Left kidney (tissue), 8 donors: ENCODE measurements at places on chromosomes 13 and 19.

DNA sequence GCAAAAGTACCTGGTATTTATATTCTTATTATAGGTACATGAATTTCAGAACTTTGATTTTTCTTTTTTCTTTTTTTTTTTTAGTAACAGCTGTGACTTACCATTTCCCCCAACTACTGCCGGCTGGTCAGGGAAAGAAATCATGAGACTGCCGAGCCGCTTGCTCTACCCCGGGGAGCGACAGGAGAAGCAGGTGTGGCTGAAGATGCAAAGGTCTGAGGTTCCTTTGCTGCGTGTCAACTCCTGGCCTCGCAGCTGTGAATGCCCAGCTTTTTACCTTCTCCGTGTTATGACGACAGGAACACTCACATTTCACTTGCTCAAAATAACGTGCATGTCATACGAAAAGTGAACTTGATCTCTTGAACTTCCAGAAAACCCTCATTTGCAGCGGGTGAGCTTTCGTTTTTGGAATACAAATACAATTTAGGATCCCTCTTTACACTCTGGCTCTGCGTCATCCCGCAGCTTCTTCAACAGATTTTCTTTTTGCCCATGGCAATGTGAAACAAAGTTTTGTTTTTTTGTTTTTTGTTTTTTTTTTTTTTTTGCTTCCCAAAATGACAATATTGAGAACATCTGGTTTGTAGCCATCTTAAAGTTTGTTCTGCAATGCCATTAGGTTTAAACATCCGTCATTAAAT is 117.9 kb downstream of the EFNB2 start:
- DNase-seq = no peak

DNA sequence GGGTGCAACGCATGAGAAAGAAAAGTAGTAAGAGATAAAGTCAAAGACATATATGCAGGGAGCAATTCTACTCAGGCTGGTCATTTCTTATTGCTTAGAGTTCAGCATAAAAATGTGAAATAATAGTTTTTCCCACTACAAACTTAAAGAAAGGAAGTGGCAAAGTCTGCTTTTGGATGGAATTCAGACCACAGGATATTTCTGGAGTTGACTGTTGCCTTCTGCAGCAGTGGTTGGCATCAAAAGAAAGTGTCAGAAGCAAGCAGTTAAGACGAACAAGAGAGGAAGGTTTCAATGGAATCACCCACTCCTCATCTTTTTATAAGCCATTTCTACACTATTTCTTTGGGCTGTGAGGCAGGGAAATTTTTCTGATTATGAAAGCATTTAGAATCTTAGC is 36.2 kb upstream of the TRPC4 start:
- no peak for DNase-seq

DNA sequence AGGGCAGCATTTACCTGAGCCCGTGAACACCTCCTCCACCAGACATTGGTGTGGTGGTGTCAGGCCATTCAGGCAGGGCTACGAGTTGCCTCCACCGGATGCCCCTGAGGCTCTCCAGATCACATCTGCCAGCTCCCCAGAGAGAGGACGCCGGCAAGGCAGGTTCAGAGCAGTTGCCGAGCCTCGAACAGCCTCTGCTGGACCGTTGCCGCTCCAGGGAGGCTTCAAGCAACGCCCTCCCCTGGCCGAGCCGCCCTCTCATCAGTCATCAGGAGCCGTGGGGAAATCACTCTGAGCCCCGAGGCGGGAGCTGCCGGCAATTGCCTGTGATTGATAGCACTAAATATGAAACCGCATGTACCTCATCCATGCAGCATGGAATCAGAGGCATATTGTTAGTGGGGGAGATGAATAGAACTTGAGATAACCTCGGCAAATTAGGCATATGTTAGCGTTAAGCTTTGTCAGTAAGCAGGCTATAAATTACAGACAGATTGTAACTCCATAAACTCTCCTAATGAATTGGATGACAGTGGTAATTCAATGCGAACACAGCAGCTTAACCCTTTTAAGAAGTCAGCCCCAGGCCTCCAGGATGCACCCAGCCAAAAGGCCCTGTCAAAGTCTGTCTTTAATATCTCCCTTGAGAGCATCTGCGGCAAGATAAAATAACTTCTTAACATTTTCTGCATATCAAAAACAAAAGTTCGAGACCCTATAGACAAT is 29.8 kb upstream of the SPACA7 start:
- peak; percentile 34 for DNase-seq

DNA sequence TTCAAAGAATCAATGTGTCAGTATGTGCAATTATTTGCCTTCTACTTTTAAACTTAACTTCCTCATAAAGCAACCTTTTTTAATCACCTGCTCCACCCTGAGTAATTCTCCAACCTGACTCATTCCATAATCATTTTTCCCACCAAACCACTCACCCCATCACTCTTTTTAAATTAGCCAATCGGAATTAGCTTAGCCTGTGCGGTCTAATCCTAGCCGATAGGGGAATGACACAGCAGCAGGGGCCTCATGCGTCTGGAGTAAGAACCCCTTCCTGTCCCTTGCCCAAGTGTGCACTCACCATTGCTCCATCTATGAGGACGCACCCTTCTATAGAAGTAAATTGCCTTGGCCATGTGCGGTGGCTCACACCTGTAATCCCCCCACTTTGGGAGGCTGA is 27.4 kb upstream of the ZNF83 start:
- no peak for DNase-seq

DNA sequence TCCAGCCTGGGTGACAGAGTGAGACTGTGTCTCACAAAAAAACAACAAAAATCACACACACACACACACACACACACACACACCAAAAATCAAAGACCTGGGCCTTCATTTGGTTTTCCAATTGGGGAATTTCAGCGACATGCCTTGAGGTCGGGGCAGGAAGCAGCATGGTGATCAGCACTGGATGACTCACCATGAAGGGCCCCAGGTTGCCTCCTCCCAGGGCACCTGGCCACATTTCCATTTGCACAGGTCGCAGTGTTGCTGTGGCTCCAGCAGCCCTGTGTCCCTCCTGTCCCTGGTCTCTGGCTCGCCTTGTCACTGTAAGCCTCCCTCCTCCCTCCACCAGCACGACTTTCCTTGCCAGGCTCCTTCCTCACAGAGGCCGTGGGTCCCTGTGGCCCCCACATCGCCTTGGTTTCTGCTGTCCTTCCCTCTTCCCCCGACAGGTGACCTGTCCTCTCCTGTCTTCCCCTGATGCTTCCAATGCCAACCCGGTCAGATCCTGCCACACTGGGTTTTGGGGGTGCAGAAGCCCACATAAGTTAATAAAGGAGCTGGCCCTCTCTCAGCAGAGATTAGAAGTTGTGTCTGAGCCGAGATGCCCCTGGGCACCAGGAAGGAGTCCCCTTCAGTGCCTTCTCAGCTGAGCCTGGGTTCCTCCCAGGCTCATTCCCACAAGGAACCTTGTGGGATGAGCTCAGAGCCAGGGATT is 66.7 kb downstream of the GPR12 start:
- no peak for DNase-seq

- DNase-seq = peak; percentile 68
Measured at GRCh38 chr19:50214699-50215543, 11.5 kb downstream of the MYH14 start.

DNA sequence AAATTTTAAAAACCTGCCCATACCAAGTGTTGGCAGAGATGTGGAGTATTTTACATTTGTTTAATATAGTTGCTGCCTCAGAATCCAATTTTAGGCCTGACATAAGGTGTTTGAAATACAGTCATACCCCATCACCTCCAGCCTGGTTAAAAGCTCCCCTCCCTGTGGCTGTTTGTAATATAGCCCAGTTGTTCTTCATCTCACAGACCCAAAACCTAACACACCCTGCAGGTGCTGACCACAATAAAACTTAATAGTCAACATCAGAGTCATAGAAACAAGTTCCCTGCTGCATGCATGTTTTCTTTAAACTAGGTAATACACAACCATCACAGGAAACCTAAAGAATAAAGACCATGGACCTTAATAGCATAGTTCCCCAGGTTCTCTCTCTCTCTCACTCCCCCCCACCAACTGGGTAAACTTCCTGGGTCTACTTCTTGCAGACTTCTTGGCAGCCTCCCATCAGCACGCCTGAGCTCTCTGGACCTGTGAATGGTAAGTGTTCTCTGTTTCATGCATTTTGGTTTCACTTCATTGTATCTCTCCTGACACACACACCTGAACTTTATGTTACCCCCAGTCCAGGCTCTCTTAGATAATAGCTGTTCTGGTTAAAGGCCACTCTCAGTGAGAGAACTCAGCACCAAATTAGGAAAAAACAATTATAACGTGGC is 1369.9 kb downstream of the EFNB2 start:
- no peak for DNase-seq

DNA sequence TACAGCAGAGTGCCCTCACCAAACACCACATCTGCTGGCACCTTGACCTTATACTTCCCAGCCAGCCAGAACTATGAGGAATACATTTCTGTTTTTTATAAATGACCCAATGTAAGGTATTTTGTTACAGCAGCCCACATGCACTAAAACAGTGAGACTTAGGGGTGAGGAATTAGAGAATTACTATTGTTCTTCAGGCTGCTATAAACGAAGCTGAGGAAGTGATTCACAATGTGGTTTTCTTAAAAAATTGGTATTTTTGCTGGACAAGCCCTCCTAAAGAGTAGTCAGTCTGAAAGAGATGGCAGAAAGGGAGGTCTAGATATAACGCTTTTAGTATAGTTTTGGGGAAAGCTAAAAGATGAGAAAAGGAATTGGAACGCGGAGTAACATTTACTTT is 101.0 kb downstream of the SLITRK6 start:
- DNase-seq = no peak

GRCh38 chr13:114249077-114249476 is 14.4 kb downstream of the CDC16 start:
- DNase-seq = no peak

- DNase-seq = no peak
Measured at GRCh38 chr19:23437901-23438300, 42.6 kb upstream of the ZNF91 start.

DNA sequence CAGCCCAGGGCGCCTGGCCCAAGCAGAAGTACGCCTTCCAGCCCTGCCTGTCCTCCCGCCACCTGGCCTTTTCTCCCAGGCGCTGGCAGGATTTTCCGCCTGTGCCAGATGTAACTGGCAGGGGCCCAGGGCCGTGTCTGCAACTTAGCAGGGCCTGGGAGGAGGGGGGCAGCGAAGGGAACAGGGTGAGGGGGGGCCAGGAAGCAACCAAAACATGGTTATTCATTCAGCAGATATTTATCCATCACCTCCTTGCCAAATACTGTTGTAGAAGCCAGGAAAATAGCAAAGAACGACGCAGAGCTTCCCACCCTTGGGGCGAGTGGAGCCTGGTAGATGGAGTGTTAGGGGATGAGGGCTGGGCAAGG is 5.6 kb downstream of the TLE6 start:
- DNase-seq = no peak

GRCh38 chr19:46303691-46304397 is 7.0 kb downstream of the HIF3A start:
- peak; percentile 78 for DNase-seq

DNA sequence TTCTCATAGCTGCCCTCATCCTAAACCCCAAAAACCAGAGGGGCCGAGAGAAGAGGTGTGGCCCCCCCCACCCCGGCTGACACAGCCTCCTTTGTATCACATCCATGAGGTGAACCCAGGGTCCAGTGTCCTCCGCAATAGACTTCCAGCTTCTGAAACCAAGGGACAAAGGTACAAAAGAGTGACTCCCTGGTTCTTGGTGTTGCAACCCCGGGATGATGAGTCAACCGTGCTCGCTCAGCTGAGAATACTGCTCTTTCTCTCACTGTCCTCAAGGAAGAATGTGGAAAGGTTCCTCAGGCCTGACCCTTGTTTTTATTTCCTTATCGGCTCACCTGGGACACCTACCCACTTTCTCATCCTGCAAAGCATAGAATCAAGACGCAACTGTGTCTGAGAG is 5.5 kb downstream of the SLC15A1 start:
- DNase-seq = no peak

DNA sequence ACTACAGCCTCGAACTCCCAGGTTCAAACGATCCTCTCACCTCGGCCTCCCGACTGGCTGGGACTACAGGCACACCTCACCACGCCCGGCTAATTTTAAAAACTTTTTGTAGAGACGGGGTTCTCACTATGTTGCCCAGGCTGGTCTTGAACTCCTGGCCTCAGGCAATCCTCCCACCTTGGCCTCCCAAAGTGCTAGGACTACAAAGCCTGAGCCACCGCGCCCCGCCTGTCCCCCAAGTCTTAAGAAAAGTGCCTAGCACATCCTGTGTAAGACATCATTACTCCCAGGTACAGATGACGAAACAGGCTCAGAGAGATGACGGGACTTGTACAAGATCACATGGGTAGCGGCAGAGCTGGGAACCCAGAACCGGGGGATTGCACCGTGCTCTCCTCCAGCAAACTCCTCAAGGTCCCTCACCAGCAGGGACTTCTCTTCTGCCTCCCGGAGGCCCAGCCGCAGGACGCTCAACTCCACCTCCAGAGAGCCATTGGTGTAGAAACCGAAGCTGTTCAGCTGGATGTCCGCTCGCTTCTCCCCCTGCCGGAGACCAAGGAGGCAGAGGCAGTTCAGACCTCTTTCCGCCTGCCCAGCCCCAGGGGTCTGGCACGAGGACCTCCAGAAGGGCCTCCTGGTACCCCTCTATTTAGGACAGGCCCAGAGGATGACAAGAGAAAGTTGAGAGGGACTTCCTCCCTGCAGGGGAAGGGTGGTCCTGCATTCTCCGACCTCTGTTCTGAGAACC is 1.0 kb downstream of the GPR108 start:
- DNase-seq = no peak
